Activated CD4-positive, alpha-beta T cell treated with anti-CD3 and anti-CD28 coated beads, Interleukin-2, amount 10 ng/mL, durations not matched to agents 7 days and 5 days (primary cell): ENCODE measurements at places on chromosomes 2 and 18.

DNA sequence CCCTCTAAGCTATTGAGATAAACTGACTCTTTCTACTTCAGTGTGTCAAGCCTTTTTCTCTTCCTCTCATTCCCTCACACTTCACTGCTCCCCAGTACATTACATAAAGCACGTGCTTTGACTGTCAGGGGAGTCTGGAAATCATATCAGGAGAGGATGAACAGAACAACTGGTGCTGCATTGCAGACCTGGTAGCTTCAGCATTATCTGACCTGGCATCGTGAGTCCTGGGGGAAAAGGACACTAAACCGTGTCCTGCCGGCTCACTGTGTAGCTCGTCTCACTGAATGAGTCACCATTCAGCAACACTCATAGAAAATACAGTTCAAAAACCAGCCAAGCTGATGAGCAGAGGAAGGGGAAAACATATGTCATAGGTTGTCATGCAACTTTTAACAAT lies 108.5 kb upstream of the UNC80 start:
- DNase-seq = no peak

GRCh38 chr2:128786741-128787478 lies 468.2 kb upstream of the HS6ST1 start:
- DNase-seq = peak; percentile 0

GRCh38 chr18:5380586-5380985 lies 85.1 kb upstream of the ZBTB14 start:
- DNase-seq = no peak

DNA sequence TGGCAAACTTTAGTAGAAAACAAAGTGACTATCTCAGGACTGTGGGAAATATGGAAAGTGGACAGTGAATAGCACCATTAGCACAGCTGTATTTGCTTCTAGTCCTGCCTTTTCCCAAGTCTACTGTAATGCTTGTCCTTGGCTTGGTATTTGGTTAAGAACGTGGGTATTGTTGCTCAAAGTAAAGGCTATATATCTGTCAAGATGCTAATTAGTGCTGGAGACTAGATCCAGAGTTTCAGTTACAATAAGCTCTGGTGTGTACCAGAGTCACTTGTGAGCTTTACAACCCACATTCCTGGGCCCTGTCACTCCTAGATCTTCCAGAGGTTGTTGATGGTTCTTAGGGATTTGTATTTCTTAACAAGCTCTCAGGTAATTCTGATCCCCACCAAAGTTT lies 313.6 kb downstream of the SLC8A1 start:
- DNase-seq = no peak

- DNase-seq = no peak
Observed at GRCh38 chr18:55833543-55833942, 245.6 kb upstream of the TCF4 start.

- DNase-seq = no peak
Observed at GRCh38 chr2:223383315-223383714, 218.8 kb downstream of the SCG2 start.

DNA sequence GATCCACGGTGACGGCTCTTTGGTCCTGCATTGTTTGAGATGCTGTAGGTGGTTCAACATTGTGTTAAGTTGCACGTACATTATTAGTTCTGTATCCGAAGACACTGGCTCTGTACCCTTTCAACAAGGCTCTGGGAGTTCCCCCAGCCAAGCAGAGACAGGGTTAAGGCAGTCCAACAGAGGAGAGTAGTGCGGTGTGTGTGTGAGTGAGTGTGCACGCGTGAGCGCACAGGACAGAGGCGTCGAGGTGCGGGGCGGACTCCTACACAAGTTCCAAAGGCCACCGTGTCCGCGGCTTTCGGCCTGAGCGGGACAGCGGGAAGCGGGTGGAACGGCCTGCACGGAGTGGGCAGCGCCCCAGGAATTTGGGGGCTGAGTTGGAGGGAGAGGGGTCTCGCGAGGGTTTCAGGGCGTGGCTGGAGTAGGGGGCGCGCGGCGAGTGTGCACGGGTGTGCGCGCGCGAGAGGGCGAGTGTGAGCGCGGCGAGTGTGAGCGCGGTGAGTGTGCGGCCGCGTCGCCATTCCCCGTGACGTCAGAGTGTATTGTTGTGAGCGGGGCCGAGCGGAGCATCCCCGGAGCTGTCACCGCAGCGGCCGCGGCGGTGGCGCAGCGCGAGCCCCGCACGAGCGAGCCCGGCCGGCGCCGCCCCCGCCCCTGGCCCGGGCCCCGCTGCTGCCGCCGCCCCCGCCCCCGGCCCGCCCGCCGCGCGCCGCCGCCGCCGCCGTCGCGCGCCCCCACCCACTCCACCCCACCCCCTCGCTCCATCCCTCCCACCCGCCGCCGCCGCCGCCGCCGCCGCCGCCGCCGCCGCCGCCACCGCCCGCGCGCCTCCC lies at the start of gene ASXL3:
ASXL3 (plus strand) TSS at position 535 of the 833 bp plus-strand sequence. CDS start 413 bp downstream, outside the sequence.
- no peak for DNase-seq

DNA sequence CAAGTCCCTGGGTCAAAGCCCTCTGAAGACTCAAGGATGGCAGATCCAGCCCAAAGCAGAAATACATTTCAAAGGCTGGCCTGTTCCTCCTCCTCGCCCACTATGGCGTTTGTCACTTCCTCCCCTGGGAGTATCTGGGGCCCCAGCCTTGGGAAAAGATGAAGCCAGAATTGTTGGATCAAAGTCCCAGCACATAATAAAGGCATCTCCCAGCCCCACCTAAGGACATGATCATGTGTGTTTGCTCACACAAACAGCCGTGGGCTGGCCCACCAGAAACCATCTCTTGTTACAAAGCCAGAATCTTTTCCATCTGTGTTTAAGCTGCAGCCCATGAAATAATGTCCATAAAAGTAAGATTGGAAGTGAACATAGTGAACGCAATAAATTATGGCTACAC lies 50.1 kb upstream of the HAAO start:
- no peak for DNase-seq
